Colonic mucosa (tissue), 4 donors: ENCODE measurements at places on chromosomes 5 and 9. TPM values are rescaled to one million over a fixed set of nuclear protein-coding genes. Genes with fewer than 3 reads are reported as not detected.

Gene TMEM171
- total RNA-seq = 121 TPM

GRCh38 chr9:87713278-87713987, 12.5 kb upstream of the CTSL start:
- no peaks in the 10 kb centered on the region for H3K4me1 ChIP-seq
- H3K27me3 ChIP-seq = no peaks in the 10 kb centered on the region
- H3K36me3 ChIP-seq = no peaks in the 10 kb centered on the region
- peak overlapping the region; percentile 31 for H3K27ac ChIP-seq
- DNase-seq = peak; percentile 62

Gene FOXD4L6
- total RNA-seq = not detected

Gene SOWAHA
- 30.7 TPM for total RNA-seq

DNA sequence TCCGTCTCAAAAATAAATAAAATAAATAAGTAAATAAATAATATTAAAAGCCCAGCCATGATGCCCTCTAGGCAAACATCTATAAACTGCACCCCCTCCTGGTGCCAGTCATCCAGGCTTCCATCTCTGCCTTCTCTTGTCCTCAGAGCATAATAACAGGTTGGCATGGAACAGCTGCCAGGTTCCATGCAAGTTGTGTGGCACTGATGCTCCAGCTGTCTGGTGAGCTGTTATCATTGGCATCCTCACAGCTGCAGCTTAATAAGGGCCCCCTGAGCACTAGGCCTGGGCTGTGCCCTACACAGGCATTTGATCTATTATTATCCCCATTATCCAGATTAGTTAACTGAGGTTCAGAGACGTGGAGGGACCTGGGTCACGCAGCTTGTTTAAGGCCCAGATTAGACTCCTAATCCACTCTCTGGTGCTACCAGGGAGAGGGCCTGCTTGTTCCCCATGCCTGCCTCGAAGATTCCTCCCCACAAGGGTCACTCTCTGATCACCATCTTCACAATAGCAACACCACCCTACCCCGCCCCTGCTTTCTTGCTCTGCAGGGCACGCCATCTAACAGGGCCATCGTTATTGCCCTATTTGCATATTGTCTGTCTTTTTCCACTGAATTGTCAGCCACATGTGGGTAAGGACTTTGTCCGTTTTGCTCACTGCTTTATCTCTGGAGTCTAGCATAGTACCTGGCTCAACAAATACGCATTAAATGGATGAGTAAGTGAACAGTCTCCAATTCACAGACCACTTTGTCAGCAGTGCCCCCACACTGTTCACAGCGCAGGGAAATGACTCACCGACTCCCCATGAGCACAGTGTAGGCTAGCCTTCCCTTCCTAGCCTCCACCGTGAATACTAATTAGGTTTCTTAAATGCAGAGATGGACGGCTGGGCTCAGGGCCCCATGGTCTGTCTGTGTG, 1.5 kb upstream of the DNM1 start:
- peaks cover 7% of the 10 kb centered on the region for H3K4me1 ChIP-seq
- H3K4me3 ChIP-seq = no peak overlapping the region
- no peak overlapping the region for H3K27ac ChIP-seq
- DNase-seq = no peak
- no peaks in the 10 kb centered on the region for H3K36me3 ChIP-seq
- H3K27me3 ChIP-seq = peaks cover 12% of the 10 kb centered on the region

Gene CKS2
- total RNA-seq = 134 TPM

DNA sequence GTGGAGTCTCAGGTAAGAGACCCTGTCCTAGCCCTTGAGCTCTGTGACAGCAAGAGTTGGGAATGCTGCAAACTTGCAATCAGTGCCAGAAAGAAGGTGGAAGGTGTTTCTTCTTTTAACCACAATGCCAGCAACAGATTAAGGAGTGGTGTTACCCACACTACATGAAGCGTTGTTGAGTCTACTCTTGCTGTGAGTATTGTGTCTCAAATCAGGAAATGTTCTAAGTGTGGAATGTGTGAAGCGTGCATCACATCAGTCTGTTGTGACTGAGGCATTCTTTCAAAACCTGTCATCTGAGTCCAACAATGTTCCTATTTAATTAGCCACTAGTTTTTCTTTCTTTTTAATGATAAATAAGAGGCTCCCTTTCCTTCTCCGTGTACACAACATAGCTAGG, 2.9 kb upstream of the LURAP1L start:
- H3K4me1 ChIP-seq = no peaks in the 10 kb centered on the region
- no peak overlapping the region for H3K4me3 ChIP-seq
- no peak for DNase-seq
- H3K36me3 ChIP-seq = no peaks in the 10 kb centered on the region

DNA sequence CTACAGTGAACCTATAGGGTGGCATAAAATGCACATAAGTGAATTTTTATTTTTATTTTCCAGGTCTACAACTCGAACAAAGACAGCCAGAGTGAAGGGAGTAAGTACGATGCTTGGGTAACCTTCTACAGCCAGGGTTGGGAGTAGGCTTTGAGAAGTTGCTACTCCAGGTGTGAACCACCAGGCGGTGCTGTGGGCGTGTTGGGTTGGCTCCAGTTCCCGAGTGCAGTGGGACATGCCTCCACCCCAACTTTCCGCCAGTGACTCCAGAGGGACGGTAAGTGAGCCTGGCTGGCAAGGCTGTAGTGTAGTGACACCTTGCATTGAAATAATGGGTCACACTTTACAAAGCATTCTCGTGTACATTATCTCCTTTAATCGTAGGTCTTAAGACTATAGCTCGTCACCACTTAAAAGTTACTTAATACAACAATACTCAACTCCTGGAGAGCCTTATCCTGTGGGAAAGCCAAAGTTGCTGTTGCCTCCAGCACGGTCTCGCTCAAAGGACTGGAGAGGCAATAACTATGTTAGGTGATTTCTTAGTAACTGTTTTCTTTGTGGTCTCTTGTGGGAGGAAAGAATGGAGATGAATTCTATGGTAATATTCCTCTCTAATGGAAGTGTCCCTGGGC, 244.0 kb downstream of the ARHGAP26 start:
- no peak for DNase-seq
- no peaks in the 10 kb centered on the region for H3K36me3 ChIP-seq
- no peak overlapping the region for H3K27ac ChIP-seq

Gene MRRF
- total RNA-seq = 70.8 TPM

DNA sequence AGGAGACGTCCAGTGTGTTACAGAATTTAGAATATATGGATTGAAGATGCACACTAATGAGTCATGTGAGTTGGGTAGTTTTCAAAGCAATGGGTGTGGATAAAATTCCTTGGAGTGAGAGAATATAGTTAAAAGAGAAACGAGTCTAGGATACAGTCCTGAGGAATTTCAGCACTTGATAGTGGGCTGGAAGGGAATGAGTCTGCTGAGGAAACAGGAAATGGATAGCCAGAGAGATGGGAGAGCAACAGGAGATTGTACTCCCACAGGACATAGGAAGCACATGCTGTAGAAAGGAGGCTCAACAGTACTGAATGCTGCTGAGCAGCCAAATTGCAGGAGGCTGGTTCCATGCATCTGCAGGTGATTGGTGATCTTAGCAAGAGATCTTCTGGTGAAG, 68.1 kb downstream of the FBN2 start:
- H3K4me3 ChIP-seq = no peak overlapping the region
- DNase-seq = no peak
- no peak overlapping the region for H3K27ac ChIP-seq

- H3K4me1 ChIP-seq = no peaks in the 10 kb centered on the region
- H3K36me3 ChIP-seq = no peaks in the 10 kb centered on the region
- H3K27me3 ChIP-seq = no peaks in the 10 kb centered on the region
These were observed 38.8 kb upstream of the SEMA6A start for GRCh38 chr5:116613445-116613844.

GRCh38 chr9:72089451-72090130, 29.2 kb upstream of the C9orf57 start:
- no peak overlapping the region for H3K4me3 ChIP-seq
- no peaks in the 10 kb centered on the region for H3K4me1 ChIP-seq
- H3K27ac ChIP-seq = no peak overlapping the region
- no peaks in the 10 kb centered on the region for H3K27me3 ChIP-seq
- DNase-seq = no peak

DNA sequence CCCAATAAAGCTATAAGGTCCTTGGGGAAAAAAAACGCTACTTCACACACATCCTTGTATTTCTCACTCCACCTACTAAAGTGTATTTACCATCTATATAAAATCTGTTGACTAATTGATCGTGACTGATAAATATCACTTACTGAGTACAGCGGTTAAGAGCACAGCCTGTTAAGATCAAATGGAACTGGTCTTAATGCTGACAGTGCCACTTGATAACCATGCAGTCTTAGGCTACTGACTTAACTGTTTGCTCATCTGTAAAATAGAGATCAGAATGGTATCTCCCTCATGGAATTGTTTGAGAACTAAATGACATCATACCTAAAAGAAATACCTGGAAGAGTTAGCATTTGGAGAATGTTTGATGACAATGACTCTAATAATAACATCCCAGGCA, 67.5 kb downstream of the ZFAND5 start:
- H3K27me3 ChIP-seq = no peaks in the 10 kb centered on the region
- H3K36me3 ChIP-seq = no peaks in the 10 kb centered on the region
- no peaks in the 10 kb centered on the region for H3K4me1 ChIP-seq
- DNase-seq = no peak
- H3K4me3 ChIP-seq = no peak overlapping the region
- H3K27ac ChIP-seq = no peak overlapping the region

- H3K4me3 ChIP-seq = no peak overlapping the region
- H3K27me3 ChIP-seq = no peaks in the 10 kb centered on the region
- no peak for DNase-seq
- H3K4me1 ChIP-seq = no peaks in the 10 kb centered on the region
These were observed 422.2 kb downstream of the NR2F1-AS1 start for GRCh38 chr5:93158841-93159240.
